Fibroblast of lung (primary cell): ENCODE measurements at places on chromosomes 5 and 9. TPM values are rescaled to one million over a fixed set of nuclear protein-coding genes. Genes with fewer than 3 reads are reported as not detected.

SLC34A3 gene
- total RNA-seq = not detected in 2 replicates

SPATA31A5 gene
- total RNA-seq = not detected in 2 replicates

NFX1 gene
- 21.3 and 30.2 TPM in 2 replicates for total RNA-seq

FAM169A gene
- total RNA-seq = 0.51 and 1.2 TPM in 2 replicates

SCAI gene
- total RNA-seq = 6.9 and 9.7 TPM in 2 replicates

SLC4A9 gene
- not detected in 2 replicates for total RNA-seq

RGS7BP gene
- total RNA-seq = under 0.01 and 0.51 TPM in 2 replicates

OR1L8 gene
- total RNA-seq = not detected in 2 replicates

FGF18 gene
- total RNA-seq = 8.0 and 19.3 TPM in 2 replicates

ANKHD1 gene
- 56.8 and 74.5 TPM in 2 replicates for total RNA-seq

SV2C gene
- not detected in 2 replicates for total RNA-seq

CCL28 gene
- total RNA-seq = 2.0 and 2.8 TPM in 2 replicates

PCDHB10 gene
- total RNA-seq = 0.77 and 2.0 TPM in 2 replicates

PCDHGB4 gene
- total RNA-seq = 10.0 and 18.3 TPM in 2 replicates

SLC38A9 gene
- 46.2 and 49.7 TPM in 2 replicates for total RNA-seq

ZBTB26 gene
- total RNA-seq = 5.1 and 5.6 TPM in 2 replicates

PCDHA9 gene
- total RNA-seq = 0.26 and 0.33 TPM in 2 replicates

ZFP37 gene
- 2.8 and 5.1 TPM in 2 replicates for total RNA-seq

PANK3 gene
- 38.8 and 41.5 TPM in 2 replicates for total RNA-seq

SPINK7 gene
- total RNA-seq = not detected in 2 replicates

BTNL8 gene
- total RNA-seq = not detected in 2 replicates

CDX1 gene
- total RNA-seq = under 0.01 and 0.33 TPM in 2 replicates

TAF1L gene
- total RNA-seq = under 0.01 TPM in 2 replicates

LURAP1L gene
- total RNA-seq = 87.6 and 94.1 TPM in 2 replicates

C9 gene
- total RNA-seq = under 0.01 and 0.33 TPM in 2 replicates

SCGB3A2 gene
- not detected in 2 replicates for total RNA-seq

NPM1 gene
- 1,067 and 1,412 TPM in 2 replicates for total RNA-seq

IL31RA gene
- total RNA-seq = 2.1 and 2.6 TPM in 2 replicates

EFNA5 gene
- 1.8 and 3.5 TPM in 2 replicates for total RNA-seq

TLR4 gene
- 2.6 and 3.1 TPM in 2 replicates for total RNA-seq

IER5L gene
- total RNA-seq = 71.5 and 97.3 TPM in 2 replicates

STKLD1 gene
- total RNA-seq = 0.51 and 0.99 TPM in 2 replicates

C9orf153 gene
- 0.17 and 0.51 TPM in 2 replicates for total RNA-seq

ALDH1A1 gene
- 45.2 and 46.1 TPM in 2 replicates for total RNA-seq

OR1Q1 gene
- total RNA-seq = not detected in 2 replicates

IRGM gene
- 0.17 TPM in 1 of 2 replicates, not detected in the other for total RNA-seq

ITK gene
- 0.17 TPM in 1 of 2 replicates, not detected in the other for total RNA-seq

CARTPT gene
- total RNA-seq = not detected in 2 replicates

SPAAR gene
- under 0.01 and 0.17 TPM in 2 replicates for total RNA-seq

TMEM171 gene
- total RNA-seq = under 0.01 and 0.83 TPM in 2 replicates

ASB6 gene
- 14.4 and 14.9 TPM in 2 replicates for total RNA-seq

LRRC19 gene
- total RNA-seq = not detected in 2 replicates
